ENCODE measurements at places on chromosomes 5 and 9.
A peak's percentile ranks its signal among the peaks of the same experiment; 100 is the strongest.

GRCh38 chr9:93541581-93542349 is 34.6 kb upstream of the PHF2 start:
- DNase-seq = no peak

- no peak for DNase-seq
These were observed 11.1 kb downstream of the NIPSNAP3B start for GRCh38 chr9:104774831-104775573.

- DNase-seq = no peak
These were observed 348.4 kb downstream of the BRINP1 start for GRCh38 chr9:119020730-119021333.

DNA sequence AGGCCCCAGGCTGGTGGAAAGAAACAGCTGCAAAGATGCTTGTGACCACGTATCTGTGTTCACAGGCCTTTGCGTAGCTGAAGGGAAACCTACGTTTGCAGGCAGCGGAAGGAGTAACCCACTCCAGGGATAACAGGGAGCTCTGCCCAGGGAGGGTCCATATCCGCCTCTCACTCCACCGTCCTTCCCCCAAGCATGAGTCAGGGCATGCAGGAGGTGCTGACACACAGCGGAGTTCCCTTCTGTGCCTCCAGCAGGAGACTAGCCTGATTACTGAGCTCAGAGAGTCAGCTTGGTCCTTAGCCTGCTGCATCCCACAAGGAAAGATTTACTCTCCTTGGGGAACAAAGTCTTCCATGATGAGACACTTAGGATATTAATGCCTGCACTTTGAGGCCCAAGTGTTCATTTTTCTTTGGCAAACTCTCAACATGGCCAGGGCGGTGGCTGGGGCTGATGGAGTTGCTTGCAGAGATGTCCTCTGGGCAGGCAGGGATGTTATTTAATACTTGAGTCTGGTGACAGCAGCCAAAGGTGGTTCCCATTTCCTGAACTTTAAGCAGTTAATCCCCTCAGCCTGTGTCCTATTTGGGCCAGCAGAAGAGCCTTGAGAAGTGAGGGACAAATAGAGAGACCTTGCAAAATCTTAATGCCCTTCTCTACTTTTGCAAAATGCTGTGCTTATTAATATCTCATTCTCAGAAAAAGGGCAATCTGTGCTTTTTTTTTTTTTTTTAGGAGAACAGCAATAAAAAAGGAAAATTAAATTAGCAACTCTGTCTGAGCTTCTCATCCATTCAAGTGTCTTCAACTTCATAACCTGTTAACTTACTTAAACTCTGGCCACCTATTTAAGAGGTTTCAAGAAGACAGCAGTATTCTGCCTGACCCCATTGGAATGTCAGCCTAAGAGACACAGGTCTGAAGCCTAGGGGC is 222.1 kb downstream of the HSPA4 start:
- no peak for DNase-seq

GRCh38 chr9:132651259-132651658 is 18.5 kb downstream of the DDX31 start:
- peak; percentile 22 for DNase-seq

GRCh38 chr5:16413166-16413860 is 52.3 kb downstream of the ZNF622 start:
- no peak for DNase-seq

DNA sequence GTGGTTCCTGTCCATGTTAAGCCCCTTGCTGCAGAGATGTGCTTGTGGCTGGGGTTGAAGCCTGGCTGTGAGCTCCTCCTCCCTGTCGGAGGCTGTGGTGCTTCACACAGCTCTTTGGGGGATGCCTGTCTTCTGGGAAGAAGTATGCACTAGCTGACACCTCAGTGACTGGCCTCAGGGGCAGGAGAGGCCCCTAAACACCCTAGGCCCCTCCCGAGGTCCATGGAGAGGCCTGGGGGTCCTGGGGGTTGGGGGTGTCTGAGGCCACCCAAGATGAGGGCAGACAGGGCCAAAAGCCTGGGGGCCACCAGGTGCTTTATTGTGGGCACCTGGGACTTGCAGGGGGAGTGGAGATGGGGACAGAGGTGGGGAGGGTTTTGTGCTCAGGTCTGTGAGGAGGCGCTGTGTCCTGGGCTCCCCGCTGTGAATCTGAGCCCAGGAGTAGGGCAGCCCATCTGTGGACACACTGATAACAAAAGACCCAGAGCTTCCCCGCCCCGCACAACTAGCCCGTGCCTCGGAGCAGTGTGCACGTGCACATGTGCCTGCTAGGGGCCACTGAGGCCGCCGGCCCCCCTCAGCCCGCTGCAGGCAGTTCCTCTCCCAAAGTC is 92.0 kb downstream of the PHF2 start:
- DNase-seq = no peak

GRCh38 chr5:171647043-171647903 is 138.3 kb upstream of the SMIM23 start:
- peak; percentile 71 for DNase-seq

- no peak for DNase-seq
These were observed 116.5 kb downstream of the DOCK8 start for GRCh38 chr9:331197-331596.

DNA sequence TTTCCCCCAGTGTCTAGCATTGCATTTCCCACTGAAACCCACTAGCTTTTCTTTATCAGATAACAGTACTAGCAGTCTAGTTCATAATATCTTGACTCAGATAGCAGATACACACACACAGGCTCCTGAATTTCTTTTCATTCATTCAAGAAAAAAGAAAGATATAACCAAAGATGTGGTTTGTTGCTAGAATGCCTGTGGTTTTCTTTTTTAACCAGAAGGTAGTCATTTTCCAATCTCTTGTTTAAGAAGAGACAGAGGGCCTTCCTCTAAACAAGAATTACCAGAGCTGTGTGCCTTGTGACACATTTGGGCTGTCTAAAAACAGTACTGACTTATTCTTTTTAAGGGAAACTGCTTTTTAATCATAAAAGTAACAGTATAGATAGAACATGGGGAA is 167.3 kb downstream of the PJA2 start:
- DNase-seq = no peak

DNA sequence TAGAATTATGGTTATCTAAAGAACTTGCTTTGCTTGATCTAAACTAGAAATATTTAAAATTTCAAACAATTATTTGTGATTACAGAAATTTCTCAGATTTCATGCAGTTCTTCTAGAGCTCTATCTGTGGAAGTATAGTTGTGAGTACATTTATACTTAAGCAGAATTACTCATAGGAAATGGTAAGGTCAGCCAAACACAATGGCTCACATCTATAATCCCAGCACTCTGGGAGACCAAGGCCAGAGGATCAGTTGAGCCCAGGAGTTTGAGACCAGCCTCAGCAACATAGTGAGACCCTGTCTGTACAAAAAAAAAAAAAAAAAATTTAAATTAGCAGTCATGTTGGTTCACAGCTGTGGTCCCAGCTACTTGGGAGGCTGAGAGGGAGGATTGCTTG is 71.0 kb downstream of the INVS start:
- DNase-seq = no peak

DNA sequence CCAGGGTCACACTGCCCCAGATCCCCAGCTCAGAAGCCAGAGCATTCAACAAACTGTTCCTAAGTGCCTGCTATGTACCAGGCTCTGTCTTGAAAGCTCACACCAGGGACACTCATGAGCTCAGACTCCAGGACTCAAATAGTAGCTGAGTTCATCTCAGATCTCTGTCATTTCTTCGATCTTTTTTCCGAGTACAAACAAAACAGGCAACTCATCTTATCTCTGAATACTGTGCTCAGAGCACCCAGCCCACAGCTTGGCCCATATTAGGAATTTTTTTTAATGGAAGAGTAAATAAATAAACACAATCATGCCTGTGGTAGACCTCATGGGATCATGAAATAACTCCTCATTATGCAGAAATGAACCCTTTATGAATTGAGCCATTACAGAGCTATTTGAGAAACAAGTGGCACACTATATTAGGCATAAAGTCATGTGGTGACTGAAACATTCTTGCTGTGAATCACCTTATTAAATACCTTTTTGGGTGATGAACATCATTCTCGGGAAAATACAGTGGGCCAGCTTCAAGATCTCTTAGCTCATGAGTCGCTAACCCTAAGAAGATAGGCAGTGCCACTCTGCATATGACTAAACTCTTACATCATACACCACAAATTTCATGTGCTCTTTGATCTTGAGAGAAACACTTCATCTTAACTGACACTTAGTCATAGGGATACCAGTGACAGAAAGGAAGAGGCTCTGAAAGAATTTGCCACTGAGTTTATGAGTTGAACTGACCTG is 9.9 kb downstream of the SH3RF2 start:
- DNase-seq = peak; percentile 41

DNA sequence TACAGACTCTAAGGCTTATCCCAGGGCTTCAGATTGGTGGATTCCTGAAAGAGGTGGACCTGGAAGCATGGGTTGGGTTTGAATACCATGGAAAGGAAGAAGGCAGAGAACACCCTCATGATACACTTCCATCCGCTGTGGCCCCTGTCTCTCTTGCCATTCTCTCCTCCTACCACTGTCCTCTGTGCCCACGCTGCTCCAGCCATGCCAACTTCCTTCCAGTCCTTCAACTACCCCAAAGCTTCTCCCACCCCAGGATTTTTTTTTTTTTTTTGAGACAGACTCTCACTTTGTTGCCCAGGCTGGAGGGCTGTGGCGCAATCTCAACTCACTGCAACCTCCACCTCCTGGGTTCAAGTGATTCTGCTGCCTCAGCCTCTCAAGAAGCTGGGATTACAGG is 1.7 kb upstream of the SPARC start:
- DNase-seq = no peak

GRCh38 chr9:115396071-115396529 is 278.1 kb upstream of the TNC start:
- DNase-seq = no peak

- DNase-seq = no peak
These were observed 11.2 kb downstream of the MVB12B start for GRCh38 chr9:126337729-126338372.

GRCh38 chr5:171615705-171616640 is 169.6 kb upstream of the SMIM23 start:
- DNase-seq = no peak

GRCh38 chr5:133882846-133883245 is 85.6 kb downstream of the C5orf15 start:
- no peak for DNase-seq

DNA sequence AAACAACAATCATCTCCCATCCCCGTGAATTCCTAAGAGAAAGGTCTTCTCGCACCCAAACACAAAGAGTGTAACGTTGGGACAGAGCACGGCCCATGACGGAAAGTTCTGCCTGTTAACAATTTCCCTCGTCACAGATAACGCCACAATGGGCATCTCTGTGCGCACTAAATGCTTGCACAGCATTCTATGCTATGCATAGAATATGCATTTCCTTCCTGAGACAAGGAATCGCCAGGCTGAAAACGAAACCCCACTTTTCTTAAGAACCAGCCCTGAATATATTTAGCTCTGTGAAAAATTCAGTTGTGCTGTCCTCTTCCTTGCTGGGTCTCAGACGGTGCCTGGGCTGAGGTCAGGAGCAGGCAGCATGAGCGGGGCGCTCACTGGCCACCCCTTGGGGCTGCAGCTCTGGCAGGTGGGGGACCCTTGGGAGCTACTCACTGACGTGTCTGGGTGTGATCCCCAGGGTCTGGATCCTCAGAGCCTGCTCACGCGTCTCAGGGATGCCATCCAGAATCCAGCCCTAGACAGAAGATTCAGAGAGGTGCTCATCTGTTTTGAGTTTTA is 49.8 kb downstream of the AK8 start:
- no peak for DNase-seq

DNA sequence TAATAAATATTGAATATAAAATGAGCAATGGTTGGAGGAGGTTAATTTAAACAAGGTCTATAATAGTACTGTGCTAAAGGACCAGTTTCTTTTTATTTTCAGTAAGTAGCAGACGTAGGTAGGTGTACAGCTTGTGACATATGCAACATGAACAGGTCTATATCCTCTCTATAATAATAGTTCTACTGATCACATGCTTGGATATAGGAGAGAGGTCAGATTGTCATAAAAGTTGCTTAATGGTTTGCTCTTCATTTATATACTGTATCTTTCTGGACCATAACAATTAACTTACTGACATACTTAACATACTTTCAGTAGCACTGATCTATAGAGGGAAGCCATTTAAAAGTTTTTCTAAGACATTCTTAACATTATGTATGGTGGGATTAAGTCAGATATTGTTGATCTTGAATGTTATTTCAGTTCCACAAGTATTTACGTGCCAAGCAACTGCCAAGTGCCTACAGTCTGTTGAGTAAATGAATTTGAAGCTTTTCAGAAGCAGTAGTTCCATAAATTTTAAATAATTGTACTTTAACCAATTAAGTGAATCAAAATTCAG is 68.0 kb downstream of the DENND4C start:
- no peak for DNase-seq

- no peak for DNase-seq
These were observed 26.6 kb downstream of the GADD45G start for GRCh38 chr9:89631384-89631783.

DNA sequence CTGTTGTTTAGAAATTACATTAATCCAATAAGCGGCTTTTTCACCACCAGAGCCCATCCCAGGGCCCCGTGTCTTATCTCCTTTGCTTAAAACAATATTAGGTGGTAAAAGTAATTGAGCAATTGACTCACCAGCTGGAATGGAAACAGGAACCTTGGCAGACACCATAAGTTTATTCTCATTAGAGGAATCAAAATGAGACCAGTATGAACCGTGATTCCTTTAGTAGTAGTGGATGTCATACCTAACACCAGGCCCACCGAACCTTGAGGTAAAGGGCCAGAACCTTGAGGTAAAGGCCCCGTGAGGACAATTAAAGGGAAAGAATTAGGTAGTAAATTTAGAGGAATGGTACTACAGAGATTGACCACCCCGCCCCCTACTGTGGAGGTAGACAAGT is 16.5 kb downstream of the HSDL2 start:
- DNase-seq = no peak

DNA sequence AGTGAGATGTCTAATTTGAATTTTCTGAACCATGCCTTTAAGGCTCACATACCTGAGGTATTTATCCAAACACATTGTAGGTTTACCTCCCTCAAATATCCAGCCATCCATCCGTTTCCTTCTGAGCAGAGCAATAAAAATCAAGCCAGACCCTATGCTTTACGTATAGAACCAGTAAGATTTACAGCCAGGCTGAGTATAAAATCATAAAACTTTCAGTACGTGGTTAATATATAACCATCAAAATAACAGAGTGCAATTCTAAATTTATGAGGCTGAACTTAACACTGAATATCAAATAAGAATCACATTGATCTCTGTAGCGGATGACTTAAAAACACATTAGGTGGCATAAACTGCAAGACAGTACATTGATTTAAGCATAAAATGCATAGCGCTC is 877.9 kb upstream of the WWC1 start:
- no peak for DNase-seq

All from Calu3 (cell line).